ENCODE measurements at places on chromosomes 11 and 22.

GRCh38 chr11:110631551-110631950 lies 80.7 kb downstream of the ARHGAP20 start:
- DNase-seq, result no peak

GRCh38 chr11:45672593-45672992 lies 7.2 kb upstream of the CHST1 start:
- DNase-seq, result no peak

- no peak for DNase-seq
These were observed 2.2 kb downstream of the LAYN start for GRCh38 chr11:111542606-111543275.

- DNase-seq, result peak; percentile 55
These were observed 30.7 kb downstream of the PRR5L start for GRCh38 chr11:36326524-36327419.

GRCh38 chr22:32515084-32515483 lies 40.5 kb downstream of the FBXO7 start:
- DNase-seq, result no peak

DNA sequence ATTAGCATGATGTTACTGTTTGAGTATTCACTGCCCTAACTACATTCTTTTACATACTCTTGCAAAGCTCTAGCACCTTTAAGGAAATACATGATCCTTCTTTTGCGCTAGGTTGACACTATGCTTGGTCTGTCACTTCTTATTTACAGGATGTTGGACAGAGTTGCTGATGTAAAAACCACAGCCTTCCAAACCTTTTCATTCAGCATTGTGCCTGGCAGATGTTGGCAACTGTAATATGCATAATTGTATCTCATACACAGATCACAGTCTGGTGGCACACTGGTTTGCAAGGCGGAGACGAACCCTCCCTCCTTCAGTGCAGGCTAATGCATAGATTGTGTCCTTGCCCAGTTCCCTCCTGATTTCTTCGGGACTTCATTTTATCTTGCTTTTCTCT lies 224.1 kb downstream of the SNX19 start:
- DNase-seq, result no peak
